ENCODE measurements at places on chromosomes 5 and 9.

- DNase-seq = no peak
These were observed 45.2 kb upstream of the NOTCH1 start for GRCh38 chr9:136590821-136591752.

DNA sequence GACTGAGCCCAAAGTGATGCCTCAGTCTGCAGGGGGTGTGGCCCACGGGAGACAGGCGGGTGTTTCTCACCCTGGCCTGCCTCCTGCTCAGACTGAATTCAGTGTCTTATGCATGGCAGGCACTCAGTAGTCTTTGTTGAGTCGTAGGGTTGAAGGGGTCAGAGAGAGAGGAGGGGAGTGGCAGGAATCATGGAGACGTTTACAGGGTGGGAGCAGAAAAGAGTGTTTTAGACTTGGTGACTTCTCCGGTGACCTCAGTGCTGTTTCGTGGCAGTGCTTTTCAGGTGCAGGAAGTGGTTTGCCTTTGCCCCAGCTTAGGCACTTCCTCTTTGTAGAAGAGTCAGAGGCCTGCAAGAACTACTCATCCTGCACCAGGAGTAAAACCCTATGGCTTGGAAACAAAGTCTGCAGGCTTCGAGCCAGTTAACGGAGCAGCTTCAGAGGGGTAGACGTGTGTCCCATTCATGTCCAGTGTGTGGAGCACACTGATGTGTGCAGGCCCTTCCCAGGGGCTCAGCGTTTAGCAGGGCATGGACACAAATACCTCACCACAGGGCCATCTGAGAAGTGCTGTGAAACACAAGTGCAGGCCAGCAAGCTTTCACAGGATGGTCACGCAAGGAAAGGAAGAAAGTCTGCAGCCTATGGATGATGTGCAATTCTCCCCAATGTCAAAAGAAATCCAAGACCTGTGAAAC lies 24.5 kb upstream of the SEMA4D start:
- DNase-seq = peak; percentile 59

DNA sequence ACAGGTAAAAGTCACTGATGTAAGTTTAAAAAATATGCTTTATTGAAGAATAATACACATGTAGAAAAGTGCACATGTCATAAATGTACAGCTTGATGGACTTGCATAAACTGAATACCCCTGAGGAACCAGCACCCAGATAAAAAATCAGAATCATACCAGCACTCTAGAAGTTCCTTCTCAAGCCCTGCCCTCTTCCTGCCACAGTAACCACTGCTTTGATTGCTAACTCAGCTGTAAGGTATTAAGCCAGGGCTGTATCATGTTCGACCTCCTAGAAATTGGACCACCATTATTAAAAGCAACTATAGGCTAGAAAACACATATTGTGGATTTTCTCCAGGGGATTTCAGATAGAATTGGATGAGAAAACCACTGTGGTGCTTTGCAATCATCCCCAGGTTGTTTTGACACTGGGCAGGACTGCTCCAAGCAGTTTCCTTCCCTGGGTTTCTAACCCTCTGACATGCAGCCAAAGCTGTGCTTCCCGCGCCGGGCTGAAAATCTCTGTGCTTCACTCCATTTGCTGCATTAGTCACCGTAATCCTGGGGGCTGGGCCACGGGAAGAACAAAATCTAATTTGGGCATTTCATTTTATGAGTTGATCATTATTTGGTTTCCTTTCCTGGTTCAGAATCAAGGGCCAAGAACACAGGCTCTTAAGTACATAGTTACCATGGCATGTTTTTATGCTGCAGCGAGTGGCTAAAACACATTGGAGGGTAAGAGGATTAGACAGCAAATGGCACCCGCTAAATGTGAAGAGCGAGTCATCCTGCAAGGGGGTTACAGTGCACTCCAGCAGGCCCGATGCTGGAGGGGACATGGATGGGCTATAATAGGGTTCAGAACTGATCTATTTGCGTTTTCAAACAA lies 139.4 kb upstream of the IL12B start:
- no peak for DNase-seq

- DNase-seq = no peak
These were observed 189.5 kb downstream of the TMEM38B start for GRCh38 chr9:105883847-105884246.

DNA sequence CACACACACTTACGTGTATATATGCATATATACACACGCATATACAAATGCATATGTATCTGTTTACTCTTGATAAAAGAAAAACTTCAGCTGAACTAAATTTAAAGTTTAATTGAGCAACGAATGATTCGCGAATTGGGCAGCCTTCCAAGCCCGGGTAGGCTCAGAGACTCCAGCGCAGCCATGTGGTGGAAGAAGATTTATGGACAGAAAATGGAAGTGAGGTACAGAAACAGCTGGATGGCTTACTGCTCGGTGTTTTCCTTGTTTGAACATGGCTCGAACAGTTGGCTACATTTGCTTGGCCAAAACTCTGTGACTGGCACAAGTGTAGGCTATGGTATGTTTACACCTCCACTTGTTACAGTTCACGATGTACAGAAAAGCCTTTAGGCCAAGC lies 239.3 kb upstream of the PRDM9 start:
- no peak for DNase-seq

GRCh38 chr5:134041570-134042411 lies 37.0 kb upstream of the VDAC1 start:
- no peak for DNase-seq

DNA sequence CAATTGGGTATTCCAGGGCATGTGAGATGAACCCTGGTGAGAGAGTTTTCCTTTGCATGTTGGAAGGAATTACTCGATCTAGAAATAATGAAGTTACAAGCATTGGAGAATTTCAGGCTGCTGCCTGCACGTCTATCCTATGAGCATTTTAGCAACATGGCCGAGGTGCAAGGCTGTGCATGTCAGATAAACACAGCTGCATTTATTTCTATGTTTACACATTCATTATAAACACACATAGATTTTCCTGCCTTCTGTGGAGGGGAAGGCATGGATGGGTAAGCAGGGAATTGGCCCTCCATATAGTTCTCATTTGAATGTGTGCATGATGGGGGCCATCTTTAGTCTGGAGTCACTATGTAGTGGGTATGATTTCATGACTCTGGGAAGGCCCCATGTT lies 42.3 kb downstream of the AOPEP start:
- DNase-seq = no peak

GRCh38 chr5:172705576-172706084 lies 64.6 kb downstream of the NEURL1B start:
- DNase-seq = no peak

DNA sequence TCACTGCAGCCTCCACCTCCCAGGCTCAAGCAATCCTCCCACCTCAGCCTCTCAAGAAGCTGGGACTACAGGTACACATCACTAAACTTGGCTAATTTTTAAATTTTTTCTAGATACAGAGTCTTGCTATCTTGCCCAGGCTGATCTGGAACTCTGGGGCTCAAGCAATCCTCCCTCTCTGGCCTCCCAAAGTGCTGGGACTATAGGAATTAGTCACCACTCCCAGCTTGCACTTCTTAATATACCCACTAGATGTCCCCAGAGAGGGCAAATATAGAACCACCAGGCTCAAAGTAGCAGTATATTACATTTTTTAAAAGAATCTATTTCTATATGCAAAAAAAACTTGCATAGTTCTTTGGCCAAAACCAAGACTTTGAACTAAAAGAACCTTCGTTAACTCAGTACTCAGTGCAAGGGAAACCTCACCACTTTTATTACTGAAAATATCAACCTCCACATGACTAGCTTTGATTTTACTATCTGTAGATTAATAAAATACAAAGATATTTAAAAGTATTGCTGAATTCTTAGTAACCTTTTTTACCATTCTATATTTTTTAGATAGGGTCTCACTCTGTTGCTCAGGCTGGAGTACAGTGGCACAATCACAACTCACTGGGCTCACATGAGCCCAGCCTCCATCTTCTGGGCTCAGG lies 25.8 kb upstream of the HSD17B3 start:
- peak; percentile 21 for DNase-seq

DNA sequence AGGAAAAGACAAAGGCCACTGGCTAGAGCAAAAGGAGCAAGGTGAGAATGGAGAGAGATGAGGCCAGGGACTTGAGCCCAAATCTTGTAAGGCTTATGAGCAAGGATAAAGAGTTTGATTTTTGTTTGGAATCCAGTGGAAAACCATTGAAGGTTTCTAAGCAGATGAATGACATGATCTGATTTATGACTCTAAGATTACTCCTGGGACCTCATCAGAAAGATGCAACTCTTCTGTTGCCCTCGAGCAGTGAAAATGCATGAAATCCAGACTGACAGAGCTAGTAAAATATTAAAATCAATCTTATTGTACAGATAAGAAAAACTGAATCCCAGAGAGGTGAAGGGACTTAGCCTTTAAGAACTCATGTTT lies 677 bp downstream of the MFAP3 start:
- no peak for DNase-seq

DNA sequence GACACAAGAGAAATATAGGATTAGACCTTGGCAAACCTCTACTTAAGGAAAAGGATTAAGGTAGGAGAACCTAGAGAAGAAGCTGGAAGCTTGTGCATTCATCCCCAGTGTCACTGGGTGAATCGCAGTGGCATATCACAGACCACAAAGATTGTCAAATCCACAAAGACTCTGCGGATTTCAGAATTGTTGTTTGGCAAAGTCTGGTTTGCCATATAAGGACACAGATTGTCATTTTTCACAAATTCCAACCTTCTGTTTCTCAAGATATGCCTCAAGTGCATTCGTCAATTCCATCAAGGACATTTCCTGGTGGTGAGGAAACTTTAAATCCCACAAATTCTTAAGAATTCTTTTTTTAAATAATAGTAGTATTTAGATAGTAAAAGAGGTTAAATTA lies 395.1 kb upstream of the PAPPA start:
- no peak for DNase-seq

GRCh38 chr5:37090123-37090726 lies 159.0 kb downstream of the CPLANE1 start:
- no peak for DNase-seq

DNA sequence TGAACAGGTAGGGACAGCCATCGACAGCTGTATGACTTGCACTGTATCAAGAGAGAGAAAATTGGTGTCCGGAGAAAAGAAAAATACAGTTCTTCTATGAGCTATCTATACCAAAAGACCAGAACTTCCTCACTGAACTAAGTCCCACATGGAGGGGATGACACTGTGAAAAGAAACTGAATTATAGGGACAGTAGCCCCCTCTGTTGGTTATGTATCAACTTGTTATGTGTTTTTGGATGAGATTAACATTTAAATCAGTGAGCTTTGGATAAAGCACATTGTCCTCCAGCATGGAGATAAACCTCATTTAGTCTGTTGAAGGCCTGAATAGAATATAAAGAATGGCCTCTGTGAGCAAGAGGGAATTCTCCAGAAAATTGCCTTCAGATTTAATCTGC lies 176.6 kb upstream of the SH3GL2 start:
- no peak for DNase-seq

GRCh38 chr9:13967438-13967837 lies 346.5 kb downstream of the NFIB start:
- DNase-seq = no peak

- no peak for DNase-seq
These were observed 162.7 kb downstream of the ZNF608 start for GRCh38 chr5:124583469-124584350.

DNA sequence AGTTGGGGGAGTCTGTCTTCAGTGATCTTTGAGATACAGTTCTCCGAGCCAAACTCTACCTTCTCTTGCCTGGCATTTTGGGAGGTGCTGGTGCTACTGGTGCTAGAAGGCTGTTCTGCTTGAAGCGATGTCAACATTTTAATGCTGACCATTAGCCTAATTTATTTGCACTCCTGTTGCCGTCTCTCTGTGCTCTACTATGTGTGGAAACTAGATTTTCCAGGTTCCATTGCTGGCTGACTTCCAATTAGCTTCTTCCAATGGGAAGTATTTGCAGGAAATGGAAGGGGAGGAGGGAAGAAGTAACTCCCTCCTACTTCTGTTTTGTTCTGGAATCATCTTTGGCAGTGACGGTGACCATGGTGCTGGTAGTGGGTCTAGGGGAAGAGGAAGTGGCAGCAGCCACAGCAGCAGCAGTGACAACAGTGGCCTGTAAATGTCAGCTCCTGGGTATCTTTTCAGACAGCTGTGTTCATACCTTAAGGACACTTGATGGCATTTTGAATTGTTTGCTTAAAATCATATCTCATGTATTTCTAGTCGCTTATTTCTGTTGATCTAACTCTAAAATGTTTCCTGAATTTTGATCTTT lies 7.9 kb downstream of the TXNDC8 start:
- no peak for DNase-seq

DNA sequence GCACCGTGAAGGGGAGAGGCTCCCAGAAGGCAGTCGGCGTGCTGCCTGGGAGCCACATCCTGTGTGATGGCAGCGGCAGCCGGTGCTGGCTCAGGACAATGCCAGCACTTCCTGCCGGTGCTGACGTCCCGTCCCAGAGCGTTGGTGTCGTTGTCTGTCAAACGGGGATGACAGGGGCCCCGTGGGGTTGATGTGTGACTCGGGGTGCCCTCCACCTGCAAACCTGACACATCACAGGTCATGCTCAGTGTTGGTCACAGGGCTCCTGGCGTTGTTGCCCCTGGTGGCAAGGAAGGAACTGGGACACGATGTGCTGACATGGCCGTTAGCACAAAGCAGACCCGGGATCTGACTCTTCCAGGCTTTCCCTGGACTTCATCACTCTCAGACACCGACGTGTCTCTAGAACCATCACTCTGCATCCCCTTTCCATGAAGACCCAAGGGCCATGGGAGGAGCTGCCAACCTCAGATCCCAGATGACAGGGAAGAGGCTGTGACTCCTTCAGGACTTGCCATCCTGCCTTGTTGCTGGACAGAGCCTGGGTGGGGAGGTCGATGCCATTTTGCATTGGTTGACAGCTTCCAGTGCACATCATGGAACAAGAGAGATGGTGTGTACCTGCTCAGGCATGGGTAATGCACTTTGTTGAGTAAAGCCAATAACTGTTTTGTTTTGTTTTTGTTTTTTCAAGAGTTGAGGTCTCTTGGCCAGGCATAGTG lies 21.5 kb downstream of the PLPP7 start:
- DNase-seq = peak; percentile 59

DNA sequence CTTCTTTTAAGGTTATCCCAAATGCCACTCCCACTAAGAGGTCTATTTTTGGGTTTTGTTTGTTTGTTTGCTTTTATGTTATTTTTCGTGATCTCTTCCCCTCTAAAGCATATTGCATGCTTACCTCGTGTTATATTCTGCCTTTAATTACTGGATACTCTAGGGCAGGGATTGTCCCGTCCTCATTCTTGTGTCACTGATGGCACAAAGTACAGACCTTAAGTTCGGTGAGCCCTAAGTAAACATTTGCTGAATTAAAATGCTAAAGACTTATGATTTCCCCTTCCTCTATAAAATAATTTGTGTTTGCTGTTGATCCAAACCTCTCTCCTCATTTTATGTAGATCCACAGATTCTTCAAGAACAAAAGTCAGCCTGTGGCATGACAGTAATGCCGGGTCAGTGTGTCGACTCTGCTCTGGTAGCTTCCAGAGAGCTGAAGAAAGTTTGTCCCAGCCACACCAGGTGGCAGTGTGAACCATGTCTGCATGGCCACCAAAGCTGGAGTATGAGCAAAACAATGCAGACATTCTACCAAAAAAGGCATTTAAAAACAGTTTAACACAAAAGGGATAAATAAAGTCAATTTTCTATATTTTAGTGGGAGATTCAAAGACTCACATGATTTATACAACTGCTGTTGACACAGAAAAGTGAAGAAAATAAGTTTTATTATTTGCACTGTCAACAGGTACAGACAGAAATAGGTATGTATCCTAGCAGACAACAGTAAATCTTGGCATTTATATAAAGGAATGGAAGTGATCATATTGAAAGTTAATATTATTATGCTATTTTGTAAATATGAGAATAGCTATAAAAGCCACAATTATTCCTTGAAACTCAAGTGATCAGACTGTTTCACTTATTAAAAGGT lies 17.9 kb upstream of the POC5 start:
- peak; percentile 12 for DNase-seq

All from activated naive CD4-positive, alpha-beta T cell treated with anti-CD3 and anti-CD28 coated beads, Interleukin-2, amount 50 U/mL, for 16 hours (primary cell).